CD14-positive monocyte (primary cell): ENCODE measurements at places on chromosomes 6 and 20.

- DNase-seq: no peak
Measured at GRCh38 chr6:50213146-50213545, 163.4 kb upstream of the DEFB112 start.

- no peak for DNase-seq
Measured at GRCh38 chr6:146331013-146331412, 212.6 kb upstream of the RAB32 start.

DNA sequence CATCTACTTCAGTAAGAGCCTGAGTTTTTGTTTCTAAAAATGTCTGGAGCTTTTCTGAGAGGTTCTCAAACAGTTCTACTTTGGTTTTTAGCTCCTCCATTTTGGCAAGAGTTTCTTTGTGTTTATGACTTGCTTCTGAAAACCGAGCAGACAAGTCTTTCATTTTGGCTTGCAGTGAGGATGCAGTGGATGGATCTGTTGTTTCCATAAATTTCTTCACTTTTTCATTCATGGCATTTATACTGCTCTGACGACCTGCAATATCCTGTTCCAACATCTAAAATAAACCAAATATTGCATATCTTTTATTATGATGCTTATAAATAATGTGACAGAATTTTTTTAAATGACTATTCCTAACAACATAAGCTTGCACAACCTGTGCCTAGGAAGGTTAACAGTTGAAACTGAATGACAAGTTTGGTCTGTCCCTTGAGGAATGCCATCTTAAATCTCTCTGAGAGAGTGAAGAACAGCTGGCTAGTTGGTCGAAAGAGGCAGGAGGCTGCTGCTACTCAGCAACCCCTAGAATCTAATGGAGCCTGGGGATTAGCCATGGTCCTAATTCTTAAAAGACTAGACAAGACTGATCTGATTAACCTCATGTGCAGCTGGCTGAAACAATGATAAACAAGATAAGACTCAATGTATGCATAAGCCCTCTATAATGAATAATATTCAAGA, 69.8 kb downstream of the DST start:
- DNase-seq: no peak

- DNase-seq: no peak
Measured at GRCh38 chr6:7646394-7646793, 56.4 kb downstream of the SNRNP48 start.

DNA sequence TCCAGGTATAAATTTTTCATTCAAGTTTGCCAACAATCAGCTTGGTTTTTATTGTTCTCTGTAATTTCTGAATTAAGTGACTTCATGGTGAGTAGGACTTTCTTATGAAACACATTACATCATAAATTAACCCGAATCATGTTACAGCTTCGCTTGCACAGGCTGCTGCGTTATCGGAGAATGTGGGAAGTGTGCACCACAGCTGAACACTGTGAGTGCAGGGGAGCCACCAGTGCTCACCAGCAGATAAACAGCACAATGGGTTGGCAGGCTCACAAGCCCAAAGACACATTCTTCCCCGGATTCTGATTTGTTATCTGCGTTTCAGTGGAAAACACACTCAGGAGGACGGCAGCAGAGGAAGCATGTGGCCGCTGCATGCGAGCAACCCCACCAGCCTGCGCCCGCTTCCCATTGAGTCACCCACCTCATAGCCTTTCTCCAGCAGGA, 121.1 kb downstream of the GMDS start:
- DNase-seq: no peak

GRCh38 chr6:169530752-169531123, 171.1 kb downstream of the WDR27 start:
- no peak for DNase-seq

DNA sequence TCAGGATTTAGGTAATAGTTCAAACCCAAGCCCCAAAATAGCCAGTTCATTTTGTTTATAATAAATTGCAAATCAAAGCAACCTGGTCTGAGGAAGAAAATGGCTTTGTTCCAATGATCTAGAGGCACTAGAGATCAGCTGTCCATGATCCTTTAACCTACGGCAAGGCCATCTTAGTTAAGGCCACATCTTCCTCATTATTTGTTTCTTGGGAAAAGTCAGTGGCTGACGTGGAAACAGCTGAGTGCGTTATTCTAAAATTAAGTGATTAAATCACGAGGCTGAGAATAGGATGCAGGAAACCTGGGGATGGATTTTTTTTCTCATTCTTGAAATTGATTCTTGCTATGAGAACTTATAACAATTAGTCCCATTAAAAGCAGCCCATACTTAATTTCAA, 10.1 kb upstream of the TENT5A start:
- DNase-seq: no peak

DNA sequence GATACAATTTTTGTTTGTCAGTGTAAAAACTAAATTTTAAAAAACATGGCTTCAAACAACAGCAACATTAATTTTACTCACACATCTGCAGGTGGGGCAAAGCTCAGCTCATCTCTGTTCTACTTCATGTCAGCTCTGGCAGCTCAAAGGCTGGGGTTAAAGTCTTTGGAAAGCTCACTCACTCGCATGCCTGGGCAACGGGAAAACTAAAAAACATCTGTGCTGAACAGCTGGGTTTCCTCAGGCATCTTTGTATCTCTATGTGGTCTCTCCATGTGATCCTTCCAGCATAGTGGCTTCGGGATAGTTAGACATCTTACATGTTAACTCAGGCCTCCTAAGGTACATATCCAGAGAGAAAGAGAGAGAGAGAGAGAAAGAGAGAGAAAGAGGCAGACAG, 499.6 kb downstream of the RFPL4B start:
- no peak for DNase-seq

GRCh38 chr6:123007885-123008284, 11.8 kb downstream of the CLVS2 start:
- DNase-seq: no peak

DNA sequence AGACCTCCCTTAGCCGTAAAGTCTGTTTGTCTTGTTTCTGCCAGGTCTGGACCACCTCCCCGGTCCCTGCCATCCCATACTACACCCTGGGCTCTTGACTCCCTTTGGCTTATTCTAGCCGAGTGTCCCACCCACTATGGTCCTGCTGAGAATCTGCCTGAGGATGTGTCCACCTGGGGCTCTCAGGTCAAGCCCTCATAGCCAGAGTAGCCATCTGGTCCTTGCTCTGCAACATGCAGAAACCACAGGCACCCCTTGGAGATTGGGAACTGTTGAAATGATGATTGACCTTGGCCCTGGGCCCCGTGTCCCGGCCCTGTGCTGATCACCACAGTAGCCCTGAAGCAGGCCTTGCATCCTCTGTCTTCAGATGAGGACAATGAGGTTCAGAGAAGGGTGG, 44.0 kb downstream of the VSTM2L start:
- no peak for DNase-seq

GRCh38 chr6:119541132-119541905, 191.8 kb upstream of the MAN1A1 start:
- no peak for DNase-seq

DNA sequence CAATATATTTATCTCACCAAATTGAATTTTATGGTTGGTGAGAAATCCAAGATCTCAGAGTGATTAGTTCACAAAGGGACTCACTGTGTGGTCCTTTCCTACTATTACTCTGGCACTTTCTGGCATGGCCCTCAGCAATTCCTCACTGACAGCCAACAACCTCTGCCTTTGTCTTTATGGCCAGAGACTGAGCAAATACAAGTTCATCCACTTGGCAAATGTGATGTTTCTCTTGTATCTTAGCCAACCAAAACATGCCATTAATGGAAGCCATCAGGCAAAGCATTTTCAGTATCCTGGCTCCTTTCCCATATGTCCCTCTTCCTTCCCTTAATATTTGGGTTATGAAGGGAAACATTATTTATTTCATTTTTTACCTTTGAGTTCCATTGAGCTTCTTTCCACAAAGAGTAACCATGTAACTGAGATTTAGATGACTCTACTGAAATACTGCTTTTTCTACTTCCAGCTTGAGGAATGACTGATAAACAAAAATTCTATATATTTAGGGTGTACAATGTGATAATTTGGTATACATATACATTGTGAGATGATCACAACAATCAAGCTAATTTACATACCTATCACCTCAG, 30.8 kb upstream of the SMLR1 start:
- no peak for DNase-seq
